ENCODE measurements at places on chromosomes 1 and 21.

DNA sequence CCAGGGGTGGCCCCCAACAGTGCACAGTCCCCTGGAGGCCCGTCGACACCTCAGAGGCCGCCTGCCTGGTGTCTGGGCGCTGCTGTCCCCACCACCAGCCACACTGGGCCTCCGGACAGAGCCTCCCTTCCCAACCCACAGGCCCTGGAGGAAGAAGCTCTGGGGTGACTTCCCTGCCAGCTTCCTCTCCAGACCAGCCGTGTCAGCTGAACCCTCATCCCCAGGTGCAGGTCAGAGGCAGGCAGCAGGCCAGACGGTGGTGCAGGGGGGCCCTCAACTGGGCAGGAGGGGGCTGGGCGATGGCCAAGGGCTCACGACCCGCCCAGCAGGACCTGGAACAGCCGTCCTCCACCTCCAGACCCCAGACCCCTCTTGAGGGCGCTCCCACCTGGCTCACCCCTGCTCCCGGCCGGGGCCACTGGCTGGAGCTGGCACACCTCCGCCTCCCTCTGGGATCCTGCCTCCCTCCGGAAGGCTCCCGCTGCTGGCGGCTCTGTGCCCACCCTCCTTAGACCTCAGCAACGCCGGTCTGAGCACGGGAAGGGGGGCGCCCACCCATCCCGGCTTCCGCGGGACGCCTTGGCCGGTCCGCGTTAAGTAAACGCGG lies 520 bp downstream of the TNFRSF18 start:
- no peak for DNase-seq

- DNase-seq, result no peak
These were observed 63.1 kb upstream of the DPT start for GRCh38 chr1:168792142-168792541.

GRCh38 chr1:88052167-88052566 lies 631.9 kb upstream of the PKN2 start:
- no peak for DNase-seq

DNA sequence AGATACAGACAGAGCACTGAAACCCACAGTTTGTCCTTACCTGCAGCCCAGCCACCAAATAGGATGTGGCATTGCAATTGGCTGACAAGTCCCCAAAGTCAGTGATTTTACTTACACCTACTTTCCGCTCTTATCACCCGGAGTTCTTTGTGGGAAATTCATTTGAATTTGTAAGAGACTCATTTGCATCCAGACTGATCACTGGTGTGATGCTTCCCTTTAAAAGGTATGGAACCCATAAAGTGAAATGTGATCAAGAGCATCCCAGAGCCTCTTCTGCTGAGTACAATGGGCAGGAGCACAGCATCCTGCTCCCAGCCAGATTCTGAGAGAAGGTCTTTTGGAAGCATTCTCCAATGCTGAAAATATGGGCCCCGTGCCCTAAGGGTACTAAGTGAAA lies 161.4 kb downstream of the DAB1 start:
- no peak for DNase-seq

GRCh38 chr1:219539645-219540254 lies 73.2 kb downstream of the ZC3H11B start:
- DNase-seq, result no peak

- DNase-seq, result no peak
These were observed 40.2 kb downstream of the PLXNA2 start for GRCh38 chr1:208203848-208204609.
